AG04449 (cell line): ENCODE measurements at places on chromosomes 7 and 10.
A peak's percentile ranks its signal among the peaks of the same experiment; 100 is the strongest.

DNA sequence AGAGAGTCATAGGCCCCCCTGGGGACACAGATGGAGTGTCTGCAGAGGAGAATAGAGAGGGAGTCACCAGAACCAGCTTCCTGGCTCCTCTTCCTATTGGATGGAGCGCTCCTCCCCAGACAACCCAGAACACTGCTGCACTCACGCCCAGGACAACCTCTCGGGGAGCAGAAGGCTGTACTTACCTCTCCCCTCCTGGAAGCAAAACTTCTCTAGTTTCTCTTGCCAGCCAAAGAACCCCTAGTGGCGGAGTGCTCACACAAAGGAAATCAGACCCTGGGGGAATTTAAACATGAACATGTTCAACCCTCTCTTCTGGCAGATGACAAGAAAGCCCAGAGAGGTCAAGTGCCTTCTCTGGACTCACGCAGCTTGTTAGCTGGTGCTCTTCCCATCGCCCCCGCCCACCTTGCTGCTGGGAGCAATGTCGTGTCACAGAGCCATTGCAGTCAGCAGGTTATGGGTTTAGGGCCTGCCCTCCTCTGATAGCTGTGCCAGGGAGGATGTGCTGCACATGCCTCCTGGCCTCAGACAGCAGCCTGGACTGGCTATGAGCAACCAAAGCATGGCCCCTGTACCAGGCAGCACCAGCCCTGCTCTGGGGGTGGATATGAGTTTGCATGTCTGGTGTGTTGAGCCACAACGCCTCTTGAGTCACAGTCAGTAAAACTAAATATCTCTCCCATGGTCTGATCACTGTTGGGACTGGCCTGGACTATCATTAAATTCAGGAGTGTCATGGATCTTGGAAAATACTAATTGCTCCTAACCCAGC is 84.4 kb downstream of the SLIT1 start:
- DNase-seq, result no peak

- DNase-seq, result no peak
These were observed 47.4 kb downstream of the HOXA1 start for GRCh38 chr7:27048438-27048837.

DNA sequence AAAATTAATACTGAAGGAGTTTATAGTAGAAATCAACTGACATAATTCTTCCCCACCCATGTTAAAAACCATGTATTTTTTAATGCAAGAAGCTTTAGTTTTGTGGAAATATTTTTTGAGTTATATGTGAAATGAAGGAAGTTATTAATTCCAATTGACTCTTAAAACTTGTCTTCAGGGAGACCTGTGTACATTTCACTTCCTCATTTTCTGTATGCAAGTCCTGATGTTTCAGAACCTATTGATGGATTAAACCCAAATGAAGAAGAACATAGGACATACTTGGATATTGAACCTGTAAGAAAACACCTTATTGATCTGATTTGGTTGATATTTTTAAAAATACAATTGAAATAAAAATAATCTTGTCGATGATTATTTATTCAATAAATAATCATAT is 33.3 kb downstream of the CD36 start:
- no peak for DNase-seq

DNA sequence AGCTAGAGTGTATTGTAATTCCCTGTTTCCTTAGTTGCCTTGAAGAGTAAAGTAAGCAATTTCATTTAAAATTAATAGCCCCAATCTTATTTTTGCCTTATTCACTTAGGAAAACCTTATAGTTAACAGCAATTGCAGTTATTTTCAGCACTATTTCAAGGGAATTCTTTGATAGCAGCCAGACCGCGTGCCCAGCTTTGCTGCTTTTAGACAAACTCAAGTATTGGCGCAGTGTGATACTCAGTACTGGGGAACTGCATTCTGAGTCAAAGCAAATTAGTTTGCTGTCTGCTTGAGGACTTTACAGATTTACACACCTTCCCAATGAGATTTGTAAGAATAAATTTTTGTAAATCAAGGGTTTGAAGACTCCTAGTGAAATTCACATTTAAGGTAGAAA is 21.2 kb downstream of the PRKG1 start:
- no peak for DNase-seq

- DNase-seq, result no peak
These were observed 449.1 kb upstream of the ANKRD30A start for GRCh38 chr10:36676321-36676720.

GRCh38 chr10:3102720-3103427 is 35.5 kb downstream of the PFKP start:
- DNase-seq, result no peak

DNA sequence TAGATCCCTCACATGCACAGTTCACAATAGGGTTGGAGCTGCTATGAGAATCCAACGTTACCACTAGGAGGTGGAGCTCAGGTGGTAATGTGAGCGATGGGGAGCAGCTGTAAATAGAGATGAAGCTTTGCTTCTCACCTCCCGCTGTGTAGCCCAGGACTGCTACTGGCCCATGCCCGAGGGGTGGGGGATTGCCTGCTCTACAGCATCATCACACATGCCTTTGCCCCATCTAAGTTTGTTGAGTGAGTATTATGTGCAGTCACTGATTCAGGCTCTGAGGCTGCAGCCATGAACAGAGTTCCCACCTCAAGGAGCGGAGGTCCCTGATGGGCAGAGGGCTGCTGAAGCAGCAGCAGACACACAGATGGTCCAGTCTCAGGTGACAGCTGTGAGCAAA is 94.1 kb downstream of the CHST15 start:
- no peak for DNase-seq

DNA sequence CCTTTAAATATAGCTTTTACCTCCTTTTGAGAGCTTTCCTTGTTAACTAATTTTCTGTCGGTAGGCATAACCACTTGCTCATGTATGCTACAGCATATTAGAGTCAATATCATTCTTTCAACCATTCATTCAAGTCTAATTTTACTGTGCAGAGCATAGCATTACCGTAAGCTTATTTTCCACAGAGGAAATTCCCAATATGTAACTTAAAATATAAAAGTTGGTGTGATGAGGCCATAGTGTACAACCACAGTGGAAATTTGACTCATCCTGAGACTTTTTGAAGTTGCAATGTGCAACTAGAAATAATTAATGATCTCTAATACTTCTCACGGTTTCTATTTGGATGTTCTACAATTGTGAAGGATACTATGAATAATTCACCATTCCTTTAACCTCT is 80.6 kb upstream of the KLF6 start:
- DNase-seq, result no peak

GRCh38 chr7:134823400-134823799 is 44.0 kb downstream of the CALD1 start:
- peak; percentile 77 for DNase-seq

GRCh38 chr10:110868981-110869380 is 2.7 kb upstream of the PDCD4 start:
- DNase-seq, result no peak

- DNase-seq, result no peak
These were observed 21.1 kb upstream of the CFAP46 start for GRCh38 chr10:132963430-132963960.
